ENCODE measurements at places on chromosomes 6 and 20. TPM values are rescaled to one million over a fixed set of nuclear protein-coding genes. Genes with fewer than 3 reads are reported as not detected.

The FAM217A gene
- not detected for total RNA-seq

The TGM3 gene
- not detected for total RNA-seq

The GRM4 gene
- total RNA-seq = not detected

The VIP gene
- total RNA-seq = 0.91 TPM

The NMBR gene
- total RNA-seq = not detected

Data from epithelial cell of umbilical artery (primary cell).